Activated T-helper 1 cell treated with Interleukin-2 at 50 U/mL for 16 hours (primary cell): ENCODE measurements at places on chromosomes 13 and 19.
A peak's percentile ranks its signal among the peaks of the same experiment; 100 is the strongest.

DNA sequence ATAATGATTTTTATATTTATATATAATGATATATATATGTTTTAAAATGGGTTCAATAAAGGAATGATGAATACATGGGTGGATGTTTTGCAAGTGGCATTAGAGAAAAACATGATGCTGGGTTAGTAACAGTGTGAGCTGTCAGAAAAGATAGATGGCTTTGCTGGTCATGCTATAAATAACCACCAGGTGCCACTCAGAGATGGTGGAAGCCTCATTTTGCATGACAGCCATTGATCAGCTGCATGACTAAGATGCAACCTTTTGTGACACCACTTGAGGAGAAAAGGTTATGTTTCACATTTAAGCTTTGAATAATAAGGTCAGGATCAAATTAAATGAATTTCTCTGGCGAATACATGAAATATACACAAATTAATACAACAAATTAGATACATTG is 737.7 kb downstream of the PCDH9 start:
- no peak for DNase-seq

GRCh38 chr19:49490287-49491029 is 3.0 kb downstream of the RPL13A start:
- no peak for DNase-seq

DNA sequence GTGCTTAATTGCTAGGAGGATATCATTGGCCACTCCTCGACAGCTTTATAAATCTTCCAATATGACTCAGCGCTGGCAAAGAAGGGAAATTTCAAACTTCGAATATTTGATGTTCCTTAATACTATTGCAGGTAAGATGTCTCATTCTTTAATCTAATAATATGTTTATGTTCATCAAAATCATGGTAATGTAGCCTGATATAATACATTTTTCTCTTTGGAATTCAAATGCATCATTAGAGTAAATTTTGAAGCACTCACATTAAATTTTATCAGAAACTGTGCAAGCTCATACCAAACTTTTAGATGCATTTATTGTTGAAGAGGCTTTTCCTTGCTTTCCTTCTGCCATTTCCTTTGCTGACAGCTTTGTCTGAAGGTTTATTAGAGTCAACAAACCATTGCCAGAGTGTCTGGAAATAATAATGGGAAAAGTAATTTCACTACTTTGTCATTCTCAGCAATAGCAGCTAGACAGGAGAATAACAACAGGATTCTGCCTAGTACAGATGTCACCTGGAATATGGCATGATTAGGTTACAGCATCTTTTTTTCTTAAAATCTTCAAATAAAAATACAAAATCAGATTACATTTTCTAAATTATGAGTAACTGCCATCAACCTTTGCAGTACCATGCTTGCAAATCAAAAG is 78.6 kb upstream of the MAB21L1 start:
- DNase-seq: no peak

DNA sequence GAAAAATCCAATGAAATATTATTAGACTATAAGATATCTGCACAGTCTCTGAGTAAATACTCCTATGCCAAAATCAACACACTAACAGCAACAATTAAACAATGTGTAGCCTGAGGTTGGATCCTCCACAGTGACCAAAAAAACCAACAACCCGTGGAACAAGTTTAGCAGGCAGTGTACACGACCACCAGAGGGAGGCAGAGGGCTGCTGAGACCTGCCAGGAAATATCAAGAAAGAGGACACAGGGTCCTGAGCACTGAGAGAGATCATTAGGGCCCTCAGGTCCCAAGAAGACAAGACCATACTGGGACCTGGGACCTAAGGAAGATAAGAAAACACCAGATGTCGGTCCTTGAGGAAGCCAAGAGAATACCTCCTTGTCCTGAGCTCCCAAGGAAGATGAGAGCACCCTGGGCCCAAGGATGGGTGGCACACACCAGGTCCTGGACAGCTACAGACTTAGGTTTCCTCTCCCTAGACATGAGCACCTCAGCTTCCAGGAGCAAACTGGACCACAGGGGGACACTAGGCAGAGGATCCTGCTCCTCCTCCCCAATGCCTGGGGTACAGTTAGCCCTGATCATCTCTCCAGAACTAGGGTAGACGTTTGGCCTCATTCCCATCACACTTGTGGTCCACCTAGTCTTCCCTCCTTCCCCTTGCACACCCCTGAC is 822 bp upstream of the ZNF274 start:
- DNase-seq: peak; percentile 21

- no peak for DNase-seq
These were observed 4.7 kb upstream of the DPF1 start for GRCh38 chr19:38228491-38229439.

DNA sequence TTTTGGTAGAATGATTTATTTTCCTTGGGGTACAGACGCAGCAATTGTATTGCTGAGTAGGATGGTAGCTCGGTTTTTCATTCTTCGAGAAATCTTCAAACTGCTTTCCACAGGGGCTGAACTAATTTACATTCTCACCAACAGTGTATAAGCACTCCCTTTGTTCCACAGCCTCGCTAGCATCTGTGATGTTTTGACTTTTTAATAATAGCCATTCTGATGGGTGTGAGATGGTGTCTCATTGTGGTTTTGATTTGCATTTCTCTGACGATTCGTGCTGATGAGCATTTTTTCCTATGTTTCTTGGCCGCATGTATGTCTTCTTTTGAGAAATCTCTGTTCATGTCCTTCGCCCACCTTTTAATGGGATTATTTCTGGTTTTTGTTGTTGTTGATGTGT is 54.8 kb upstream of the UQCRFS1 start:
- no peak for DNase-seq

- DNase-seq: no peak
These were observed 43.4 kb downstream of the DHRS12 start for GRCh38 chr13:51760592-51760991.

DNA sequence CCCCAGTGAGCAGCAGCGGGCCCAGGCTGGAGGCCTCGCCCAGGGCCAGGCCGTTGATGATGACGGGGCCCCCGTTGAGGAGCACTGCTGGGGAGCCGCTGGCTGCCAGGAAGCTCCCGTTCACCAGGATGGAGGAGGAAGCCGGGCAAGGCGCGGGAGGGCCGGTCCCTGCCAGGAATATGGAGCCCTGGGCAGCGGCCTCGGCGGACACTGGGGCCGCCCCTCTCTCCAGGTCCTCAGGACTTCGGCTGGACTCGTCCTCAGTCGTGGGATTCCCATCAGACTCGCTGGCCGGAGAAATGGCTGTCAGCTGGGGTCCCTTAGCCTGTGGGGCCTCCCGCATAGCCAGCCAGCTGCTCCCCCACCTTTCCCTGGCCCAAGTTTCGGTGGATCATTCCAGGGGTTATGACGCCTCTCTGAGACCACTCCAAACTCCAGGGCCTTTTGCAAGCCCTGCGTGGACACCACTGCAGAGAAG is 2.1 kb downstream of the SIX5 start:
- no peak for DNase-seq

DNA sequence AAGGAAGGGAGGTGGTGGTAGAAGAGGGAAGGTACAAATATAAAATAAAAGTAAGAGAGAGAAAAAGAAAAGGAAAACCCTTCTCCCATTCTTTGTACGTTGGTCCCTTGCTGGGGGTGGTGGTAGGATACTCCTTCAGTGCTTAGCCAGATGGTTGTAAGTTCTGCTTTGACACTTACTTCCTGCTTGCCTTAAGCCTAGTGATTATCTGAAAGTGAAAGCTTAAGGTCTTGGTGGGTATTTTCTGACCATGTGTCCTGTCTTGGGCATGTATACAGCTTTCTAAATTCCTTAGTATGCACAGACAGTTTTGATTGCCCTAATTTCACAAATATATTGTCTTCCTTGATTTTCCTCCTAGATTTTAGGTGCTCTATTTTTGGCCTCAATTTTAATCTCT is 314.8 kb downstream of the PCDH17 start:
- DNase-seq: no peak

DNA sequence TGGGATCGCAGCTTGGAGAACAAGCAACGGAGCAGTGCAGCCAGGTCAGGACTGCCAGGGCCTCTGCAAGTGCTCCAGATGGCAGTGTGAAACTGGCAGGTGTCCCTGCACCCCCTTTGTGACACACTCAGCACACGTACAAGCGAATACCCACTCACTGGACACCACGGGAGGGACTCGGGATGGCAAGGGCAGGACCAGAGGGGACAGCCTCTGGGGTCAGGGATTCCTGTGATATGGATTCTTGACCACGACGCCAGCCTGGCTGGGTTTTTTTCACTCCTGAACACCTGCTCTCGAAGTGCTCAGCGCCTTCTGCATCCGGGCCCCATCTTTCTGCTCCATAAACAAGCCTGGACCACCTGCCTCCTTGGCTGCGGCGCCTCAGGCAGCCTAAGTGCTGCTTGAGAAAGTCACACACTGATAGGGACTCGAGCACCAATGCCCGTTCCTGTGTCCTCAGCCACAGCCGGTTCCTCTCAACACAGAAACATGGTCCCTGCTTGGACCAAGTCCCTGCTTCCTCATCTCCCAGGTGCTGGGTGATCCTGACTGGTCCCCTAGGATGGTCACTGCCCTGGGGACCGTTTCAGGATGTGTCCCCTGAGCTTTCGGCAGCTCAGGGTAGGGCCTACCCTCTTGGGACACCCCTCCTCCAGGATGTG is 22.0 kb downstream of the ELAVL1 start:
- no peak for DNase-seq

DNA sequence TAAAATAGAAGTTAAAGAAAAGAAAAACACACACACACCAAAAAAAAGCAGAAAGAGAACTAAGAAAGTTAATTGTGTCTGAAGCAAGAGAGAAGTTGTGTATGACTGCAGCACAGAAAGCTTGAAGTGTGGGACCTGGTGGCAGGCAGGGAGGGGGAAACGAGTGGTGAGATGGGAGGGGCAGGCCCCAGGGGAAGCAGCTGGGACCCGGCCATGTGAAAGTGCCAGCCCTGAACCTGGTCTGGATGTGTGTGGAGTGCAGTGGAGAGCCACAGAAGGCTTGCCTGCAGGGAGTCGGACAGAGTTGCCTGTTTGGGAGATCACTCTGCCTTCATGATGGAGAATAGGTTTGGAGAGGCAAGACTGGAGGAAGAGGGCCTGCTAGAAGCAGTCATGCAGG is 199.0 kb downstream of the GGACT start:
- no peak for DNase-seq

DNA sequence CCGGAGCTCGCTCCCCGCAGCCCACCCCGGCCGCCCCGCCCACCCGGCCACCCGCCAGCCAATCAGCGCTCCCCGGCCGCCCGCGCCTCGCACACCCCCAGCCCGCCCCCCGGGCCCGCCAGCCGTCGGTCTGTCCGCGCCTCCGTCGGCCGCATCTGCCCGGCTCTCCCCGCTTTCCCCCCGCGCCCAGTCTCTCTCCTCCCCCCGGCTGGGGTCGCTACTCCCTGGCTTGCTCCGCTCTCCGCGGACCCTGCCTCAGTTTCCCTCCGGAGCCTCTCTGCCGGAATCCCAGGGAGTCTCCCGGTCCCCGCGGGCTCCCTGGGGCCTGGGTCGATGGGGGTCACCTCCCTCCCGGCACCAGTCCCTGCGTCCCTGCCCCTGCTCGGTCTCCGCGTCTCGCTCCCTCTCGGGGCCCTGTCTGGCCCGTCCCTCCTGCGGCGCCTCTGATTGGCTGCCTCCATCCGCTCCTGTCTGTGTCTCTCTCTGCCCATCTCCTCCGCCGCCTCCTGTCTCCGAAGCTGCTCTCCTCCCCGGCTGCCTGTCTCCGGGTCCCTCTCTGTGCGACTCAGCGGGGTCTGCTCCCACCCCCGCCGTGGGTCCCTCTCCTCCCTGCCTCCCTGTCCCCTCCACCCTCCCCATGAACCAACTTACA is 484 bp downstream of the IL11 start:
- DNase-seq: no peak

- DNase-seq: no peak
These were observed 62.1 kb downstream of the PEPD start for GRCh38 chr19:33459222-33460090.

GRCh38 chr13:26749285-26749684 is 11.3 kb downstream of the GPR12 start:
- DNase-seq: no peak

- no peak for DNase-seq
These were observed 3.9 kb downstream of the ZNF266 start for GRCh38 chr19:9431475-9431874.

DNA sequence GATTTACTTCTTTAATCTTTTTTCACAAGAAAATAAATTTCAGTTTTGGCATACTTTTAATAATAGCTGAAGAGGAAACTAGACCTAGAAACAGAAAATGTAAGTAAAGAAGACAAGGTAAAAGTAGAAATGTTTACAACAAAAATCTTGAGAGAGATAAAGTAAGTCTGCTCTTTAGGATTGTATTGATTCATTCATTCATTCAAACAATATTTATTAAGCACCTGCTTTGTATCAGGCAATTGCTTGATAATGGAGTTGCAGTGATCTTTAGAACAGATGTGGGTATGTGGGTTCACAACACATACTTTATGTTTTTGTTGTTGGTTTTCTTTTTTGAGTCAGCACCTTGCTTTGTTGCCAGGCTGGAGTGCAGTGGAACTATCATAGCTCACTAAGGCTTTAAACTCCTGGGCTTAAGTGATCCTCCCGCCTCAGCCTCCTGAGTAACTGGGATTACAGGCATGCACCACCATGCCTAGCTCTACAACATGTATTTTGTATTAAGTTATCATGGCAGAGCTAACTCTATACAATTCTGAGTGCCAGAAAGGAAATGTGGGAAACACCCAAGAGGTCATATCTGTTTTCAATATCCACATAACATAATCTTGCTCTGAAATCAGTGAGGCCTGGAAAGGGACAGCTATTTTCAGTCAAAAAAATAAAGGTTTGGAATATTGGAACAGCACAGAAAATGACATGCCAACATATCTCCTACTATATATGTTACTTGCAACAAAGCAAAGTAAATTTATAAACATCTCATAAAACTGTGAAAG is 8.8 kb upstream of the SPART start:
- no peak for DNase-seq

DNA sequence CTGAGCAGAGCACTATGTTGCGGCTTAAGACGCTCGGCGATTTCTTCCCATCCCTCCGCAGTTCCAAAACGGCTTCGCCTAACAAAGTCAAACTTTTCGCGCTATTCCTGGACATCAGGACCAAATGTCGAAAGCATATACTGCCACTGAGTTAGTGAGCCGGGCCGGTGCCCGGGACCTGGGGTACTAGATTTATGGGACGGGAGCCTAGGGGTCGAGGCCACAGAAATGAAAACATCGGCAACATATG is 699 bp downstream of the RCBTB2 start:
- no peak for DNase-seq

DNA sequence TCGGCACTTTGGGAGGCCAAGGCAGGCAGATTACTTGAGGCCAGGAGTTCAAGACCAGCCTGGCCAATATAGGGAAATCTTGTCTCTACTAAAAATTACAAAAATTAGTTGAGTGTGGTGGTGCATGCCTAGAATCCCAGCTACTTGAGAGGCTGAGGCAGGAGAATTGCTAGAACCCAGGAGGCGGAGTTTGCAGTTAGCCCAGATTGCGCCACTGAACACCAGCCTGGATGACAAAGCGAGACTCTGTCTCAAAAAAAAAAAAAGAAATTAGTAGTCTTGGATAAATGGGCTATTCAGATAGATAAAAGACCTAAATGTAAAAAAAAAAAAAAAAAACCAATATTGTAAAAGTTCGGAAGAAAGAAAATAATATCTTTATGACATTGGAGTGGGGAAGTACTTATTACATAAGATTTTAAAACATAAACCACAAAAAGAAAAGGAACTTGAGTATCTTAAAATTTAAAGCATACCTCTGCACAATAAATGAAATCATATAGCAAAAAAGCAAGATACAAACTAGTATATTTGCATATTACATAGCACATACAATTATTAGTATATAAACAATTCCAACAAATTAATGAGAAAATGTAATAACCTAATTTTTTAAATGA is 26.7 kb upstream of the RNASEH2B start:
- DNase-seq: no peak
